ENCODE measurements at places on chromosomes 13 and 19.

- DNase-seq = no peak
Measured at GRCh38 chr19:49713236-49713845, 22.4 kb downstream of the CPT1C start.

DNA sequence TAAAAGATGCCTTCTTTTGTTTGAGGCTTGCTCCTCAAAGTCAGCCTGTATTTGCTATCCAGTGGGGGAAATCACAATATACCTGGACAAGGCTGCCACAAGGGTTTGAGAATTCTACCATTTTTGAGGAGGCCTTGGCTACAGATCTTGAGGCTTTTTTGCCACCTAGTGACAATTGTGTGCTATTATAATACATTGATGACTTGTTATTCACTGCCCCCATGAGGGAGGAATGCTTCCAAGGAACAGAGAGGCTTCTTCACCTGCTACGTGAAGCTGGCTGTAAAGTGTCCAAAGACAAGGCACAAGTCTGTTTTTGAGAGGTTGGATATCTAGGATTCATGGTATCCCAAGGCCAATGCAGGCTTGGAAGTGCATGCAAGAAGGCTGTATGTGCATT, 72.5 kb downstream of the ZNF708 start:
- no peak for DNase-seq

DNA sequence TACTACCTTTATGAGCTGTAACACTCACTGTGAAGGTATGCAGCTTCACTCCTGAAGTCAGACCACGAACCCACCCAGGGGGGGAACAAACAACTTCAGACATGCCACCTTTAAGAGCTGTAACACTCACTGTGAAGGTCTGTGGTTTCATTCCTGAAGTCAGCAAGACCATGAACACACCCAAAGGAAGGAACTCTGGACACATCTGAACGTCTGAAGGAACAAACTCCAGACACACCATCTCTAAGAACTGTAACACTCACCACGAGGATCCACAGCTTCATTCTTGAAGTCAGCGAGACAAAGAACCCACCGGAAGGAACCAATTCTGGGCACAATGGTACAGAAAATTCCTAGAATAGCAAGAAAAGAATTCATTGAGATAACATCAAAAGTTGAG, 1796.5 kb upstream of the MIR17HG start:
- DNase-seq = no peak

DNA sequence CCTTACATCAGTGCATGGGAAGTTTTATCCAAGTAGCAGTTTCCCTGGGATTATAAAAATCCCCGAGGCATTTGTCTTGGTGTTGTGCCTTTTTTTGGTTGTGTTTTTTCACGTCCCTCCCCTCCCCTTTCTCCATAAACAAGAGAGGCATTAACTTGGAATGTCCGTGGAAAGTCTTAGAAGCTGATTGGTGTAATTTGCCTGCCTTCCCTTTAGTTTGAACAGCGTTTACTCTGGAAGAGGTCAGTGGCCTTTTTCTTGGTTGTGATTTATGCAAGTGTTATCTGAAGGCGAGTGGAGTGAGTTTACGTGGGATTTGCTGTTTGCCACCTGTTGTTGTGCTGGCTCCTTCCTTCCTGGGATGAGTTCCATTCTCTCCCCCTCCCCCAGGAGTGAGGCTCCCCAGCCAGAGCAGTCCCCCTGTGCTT, 7.2 kb downstream of the ACTN4 start:
- DNase-seq = no peak
